Kidney tubule cell (primary cell): ENCODE measurements at places on chromosomes 2 and 18.

DNA sequence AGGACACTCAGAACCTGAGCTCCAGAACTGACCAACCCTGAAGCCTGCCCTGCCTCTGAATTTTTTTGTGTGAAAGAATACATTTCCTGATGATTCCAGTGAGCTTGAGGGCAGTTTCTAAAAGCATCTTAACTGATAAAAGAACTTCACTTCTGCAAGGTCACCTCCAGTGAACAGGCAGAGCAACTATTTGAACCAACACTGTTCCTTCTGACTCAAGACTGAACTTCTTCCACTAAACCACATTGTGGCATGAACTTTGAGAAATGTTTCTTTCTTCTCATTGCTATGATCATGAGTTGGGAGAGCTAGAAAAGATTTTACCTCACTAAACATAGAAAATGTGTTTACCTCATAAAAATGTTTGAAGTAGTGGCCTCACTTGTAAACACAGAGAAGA is 83.8 kb upstream of the SERTAD2 start:
- no peak for DNase-seq

DNA sequence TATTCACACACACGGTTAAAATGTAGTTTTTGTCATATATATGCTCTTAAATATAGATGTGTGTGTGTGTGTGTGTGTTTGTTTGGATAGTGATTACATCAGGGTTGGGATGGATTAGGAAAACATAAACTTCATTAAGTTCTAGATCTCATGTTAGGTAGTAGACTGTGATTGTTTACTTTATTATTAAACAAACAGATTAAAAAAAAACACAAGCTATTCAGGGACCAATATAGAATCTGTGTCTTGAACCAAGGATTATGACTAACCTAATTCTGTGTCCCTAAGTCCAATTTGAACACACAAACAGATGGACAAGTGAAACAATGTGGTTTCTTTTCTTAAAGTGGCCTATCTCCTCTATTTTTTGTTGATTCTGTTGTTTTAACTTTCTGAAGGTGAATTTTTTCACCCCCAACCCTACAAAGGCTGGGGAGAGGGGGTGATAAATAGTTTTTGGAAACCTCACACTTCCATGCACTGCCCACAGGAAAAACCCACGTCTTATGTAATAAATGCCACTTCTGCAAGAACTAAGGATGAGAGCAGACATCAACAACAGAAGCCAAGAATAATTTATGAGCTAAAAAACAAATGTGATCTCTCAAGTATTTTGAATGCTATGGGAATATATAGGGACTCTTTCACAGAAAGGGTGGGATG is 40.7 kb downstream of the IL1R2 start:
- DNase-seq = no peak

DNA sequence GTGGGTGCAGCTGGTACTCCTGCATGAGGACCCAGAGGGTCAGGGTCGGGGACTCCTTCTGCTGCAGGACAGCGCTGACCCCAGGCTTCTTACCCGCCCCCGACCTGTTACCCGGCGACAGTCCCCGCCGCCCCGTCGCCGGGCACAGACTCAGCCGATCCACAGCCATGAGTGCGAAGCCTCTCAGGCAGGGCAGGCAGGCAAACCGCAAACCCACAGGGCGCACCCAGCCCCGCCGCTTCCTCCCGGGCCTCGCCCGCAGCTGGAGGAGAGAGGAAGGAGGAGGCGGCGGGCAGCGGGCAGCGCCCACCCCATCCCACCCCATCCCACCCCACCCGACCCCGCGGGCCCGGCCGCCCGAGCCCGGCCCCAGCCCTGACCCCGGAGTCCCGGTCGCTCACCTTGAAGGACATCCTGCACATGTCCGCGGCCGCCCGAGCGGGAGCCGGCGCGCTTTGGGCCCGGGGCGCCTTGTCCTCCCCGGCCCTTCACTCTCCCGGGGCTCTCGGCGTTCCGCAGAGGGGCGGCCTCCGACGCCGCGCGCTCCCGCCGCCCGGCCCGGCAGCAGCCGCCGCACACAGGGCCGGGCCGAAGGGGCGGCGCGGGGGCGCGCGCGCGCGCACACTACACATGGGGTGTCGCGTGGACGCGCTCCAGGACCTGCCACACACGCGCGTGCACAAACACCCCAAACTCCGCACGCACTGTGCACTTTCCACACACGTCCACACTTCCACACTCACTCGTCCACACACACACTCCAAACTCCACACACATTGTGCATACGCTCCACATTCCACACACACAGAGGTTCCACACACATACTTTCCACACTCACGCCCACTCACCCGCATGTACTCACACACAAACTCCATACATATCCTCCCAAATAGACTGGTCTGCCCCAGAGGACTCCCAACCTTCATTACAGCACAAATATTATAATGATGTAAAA is at the start of gene ANKRD29:
TSS of gene ANKRD29 (minus strand) at position 603 of the 955 bp plus-strand sequence. CDS start at position 422, 181 bp downstream.
- peak; percentile 35 for DNase-seq

DNA sequence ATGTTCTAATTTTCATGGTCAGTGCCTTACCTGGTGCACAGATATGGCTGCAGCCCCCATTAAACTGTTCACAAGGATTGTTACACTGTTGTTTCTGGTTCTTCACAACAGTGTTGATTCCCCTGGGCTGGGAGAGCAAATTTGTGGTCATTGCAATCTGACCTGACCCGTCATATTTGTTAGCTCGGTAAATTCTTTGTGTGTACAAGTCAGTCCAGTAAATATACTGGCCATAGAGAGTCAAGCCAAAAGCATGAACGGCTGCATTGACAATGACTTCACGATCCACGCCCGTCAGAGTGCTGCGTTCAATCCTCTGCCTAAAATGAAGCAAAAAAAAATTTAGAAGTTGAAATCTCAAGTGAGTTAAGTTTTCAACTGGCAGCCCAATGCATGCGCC is 134.6 kb downstream of the DHRS9 start:
- DNase-seq = no peak

DNA sequence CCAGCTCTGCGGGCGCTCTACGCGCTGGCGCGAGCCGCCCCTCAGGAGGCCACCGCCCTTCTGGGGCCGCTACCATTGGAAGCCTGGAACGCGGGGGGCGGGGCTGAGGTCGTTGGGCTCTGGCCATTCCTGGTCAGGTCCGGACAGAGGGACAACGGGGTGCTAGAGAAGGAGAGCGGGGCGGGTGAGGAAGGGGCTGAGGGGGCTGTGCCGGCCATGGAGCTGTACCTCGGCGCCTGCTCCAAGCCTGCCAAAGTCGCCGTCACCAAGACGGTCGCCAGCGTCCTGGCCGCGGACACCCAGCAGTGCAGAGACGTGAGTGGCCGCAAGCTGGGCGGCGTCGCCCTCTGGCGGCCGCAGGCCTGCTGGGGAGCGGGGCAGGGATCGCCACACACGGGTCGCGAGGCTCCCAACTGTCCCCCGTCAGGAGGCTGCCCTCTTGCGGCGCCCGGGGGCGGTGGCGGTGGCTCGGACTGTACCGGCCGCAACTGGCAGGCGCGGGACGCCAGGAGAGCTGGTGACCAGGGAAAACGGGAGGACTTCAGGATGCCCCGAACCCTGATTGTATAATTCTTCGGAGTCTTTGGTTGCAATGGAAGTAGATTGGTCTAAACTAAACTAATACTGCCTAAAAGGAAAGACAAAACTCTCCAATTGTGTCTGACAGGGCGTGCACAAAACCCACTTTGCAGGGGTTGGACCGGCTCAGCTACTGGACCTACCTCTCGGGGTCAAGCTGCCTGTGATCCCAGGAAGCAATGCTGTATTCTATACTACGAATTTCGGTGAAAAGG is at the start of gene FSIP2:
TSS of gene FSIP2 (plus strand) at position 126 of the 794 bp plus-strand sequence. CDS start at position 217, 91 bp downstream.
- DNase-seq = peak; percentile 88

DNA sequence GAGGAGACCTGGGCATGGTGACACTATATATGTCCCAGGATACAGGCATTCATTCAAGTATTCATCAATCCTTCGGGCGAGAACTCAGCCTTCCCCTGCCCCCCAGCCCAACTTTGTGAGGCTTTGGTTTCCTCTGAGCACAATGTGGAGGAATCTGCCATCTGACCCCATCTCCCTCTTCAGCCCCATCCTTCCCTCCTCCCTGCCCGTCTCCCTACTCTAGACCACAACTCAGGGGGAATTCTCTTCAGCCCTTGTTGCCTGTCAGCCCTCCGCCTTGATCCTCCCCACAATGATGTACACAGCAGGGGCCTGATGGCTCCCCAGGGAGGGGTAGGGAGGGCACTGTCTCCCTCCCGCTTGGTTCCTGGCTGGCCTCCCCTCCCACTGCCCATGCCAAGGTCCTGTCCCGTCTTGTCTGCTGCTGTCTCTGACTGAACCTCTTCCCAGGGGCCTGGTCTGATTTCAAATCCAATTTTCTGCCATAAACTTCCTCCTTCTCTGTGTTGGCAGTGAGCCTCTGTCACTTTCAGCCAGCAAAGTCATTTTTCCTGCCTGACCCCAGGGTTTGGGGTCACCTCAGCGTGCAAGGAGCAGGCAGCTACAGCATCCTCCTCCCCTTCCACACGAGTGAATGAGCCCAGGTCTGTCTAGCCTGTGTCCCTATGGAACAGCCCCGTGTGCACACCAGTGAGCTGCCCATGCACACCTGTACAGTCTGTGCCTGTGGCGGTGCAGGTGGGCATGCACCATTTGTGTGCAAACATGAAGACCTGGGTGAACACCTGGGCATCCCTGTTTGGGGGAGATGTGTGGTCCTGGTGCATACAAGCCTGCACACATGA is 197.3 kb downstream of the CELF4 start:
- DNase-seq = no peak

DNA sequence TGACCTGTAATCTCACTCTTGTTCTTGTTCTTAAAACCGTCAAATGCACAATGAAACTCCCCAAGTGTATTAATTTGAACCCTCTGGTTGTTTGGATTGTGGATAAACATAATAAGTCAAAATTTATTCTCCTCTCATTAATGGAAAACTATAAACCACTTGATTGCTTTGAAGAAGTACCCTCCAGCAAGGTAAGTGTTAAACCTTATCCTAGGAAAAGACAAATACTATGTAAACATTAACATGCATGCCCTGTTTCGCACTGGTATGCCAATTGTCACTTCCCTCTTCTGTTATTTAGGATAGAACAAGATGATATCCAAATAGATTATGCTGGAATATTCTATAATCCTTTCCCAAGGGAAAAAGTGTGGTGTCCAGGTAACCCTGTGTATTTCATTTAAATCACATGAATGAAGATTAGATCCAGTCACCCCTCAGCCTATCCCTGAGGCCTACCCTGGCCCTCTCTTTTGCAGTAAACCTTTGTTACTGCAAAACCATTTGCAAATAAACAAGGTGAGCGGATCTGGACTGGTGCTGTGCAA is 1.3 kb downstream of the ADI1 start:
- no peak for DNase-seq

GRCh38 chr2:103174711-103175110 is 412.9 kb downstream of the TMEM182 start:
- DNase-seq = peak; percentile 80

GRCh38 chr2:234836271-234836670 is 115.5 kb upstream of the SH3BP4 start:
- DNase-seq = no peak

GRCh38 chr2:219155054-219155644 is 5.5 kb downstream of the NHEJ1 start:
- DNase-seq = peak; percentile 79

DNA sequence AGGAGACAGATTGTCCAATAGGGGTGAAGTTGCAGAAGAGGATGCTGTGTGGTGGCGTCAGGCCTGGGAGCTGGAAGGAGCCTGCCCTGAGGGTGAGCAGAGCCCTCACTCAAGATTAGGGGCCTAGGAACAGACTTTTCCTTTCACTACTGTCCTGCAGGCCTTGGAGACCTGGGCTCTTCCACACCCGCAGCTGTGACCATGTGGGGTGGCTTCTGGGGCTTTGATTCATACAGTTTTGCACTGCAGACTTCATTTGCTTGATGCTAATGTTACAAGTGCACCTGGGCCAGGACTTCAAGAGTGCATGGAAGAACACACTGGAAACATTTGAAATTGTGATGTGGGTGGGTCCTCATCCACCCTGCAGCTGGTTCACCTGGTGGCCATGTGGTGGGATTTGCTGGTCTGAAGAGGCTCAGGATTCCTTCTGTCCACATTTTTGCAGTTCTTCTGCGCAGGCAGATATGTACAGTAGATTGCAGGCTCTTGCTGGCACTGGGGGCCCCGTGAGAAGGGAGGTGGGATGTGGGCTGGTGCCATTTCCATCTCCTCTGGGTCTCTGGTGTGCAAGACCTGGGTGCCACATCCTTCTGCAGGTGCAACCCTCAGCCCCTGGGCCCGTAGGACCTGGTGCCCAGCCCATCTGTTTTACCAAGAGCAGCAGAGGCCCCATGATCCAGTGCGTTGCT is 9.9 kb downstream of the GLI2 start:
- no peak for DNase-seq

DNA sequence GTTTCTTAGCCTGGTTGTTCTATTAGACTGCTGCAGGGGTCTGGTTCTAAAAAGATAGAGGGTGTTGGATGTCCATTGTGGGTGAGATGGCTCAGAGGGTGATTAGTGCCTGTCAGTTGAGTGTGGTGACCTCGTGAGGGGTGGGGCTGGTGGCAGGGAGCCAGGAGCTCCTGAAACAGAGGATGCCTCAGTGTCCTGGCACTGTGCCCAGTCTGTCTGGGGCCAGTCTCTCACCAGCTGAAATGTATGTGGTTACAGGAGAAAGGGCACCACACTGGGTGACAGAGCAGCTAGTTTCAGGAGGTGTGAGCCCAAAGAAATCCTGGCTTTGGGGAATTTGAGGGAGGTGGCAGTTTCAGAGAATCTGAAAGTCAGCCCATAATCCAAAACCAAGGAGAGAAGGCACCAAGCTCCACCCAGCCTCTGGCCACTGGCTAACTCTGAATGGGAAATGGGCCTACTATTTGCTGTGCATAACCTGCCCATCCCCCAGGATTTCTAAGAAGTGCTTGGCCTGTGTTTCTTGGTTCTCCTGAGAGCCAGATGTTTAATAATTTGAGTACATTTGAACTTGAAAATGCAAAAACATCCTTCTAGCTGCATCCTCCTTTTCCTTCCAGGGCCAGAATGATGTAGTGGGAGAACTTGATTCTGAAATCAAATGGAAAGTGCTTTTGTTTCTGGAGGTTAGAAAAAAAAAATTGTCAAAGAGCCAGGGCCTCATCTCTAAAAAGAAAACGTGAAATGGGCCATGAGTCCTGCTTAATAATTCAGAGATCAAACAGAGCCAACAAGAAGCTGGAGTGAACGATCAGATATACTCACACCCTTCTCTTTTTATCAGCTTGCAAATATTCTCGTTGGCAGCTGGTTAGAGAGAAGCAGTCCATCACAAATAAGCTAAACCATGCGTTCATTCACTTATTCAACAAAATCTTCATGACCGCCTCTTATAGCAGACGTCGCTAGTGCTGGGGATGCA is 92.3 kb downstream of the B3GNT2 start:
- peak; percentile 98 for DNase-seq

GRCh38 chr18:28189400-28190239 is 12.7 kb upstream of the CDH2 start:
- DNase-seq = peak; percentile 72

DNA sequence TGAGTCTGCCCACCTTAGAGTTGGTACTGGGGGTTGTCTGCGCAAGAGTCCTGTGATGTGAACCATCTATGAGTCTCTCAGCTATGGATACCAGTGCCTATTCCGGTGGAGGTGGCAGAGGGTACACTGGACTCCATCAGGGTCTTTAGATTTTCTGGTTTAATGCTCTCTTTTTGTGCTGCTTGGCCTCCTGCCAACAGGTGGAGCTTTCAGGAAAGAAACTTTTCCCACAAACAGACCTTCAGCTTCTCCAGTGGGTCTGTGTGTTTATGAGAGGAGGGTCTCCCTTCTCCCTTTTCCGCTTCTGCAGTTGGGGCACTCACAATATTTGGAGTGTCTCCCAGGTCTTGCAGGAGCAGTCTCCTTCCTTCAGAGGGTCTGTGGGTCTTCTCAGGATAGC is 1721.9 kb upstream of the SLC39A10 start:
- no peak for DNase-seq
